ENCODE measurements at places on chromosomes 2 and 18.

GRCh38 chr2:20879221-20879620, 56.3 kb upstream of the LDAH start:
- no peak for DNase-seq

- DNase-seq, result no peak
Observed at GRCh38 chr18:8908792-8909510, 193.5 kb upstream of the NDUFV2 start.

DNA sequence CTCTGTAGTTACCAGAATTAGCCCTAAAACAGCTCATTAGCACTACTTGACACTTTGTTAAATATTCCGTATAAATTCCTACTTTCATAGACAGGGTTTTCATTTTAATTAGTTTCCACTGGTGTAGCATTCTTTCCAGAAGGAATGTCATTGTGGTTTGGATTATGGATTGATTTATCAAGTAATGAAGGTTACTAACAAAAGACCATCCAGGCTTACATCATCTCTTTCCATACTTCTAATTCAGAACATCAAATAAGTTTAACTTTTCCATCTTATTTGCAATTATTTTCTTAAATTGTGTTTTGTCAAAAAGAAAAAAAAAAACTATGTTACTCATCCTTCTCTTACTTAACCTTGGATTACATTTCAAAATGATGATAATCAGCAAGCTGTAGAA, 231.8 kb upstream of the SPOPL start:
- DNase-seq, result no peak

DNA sequence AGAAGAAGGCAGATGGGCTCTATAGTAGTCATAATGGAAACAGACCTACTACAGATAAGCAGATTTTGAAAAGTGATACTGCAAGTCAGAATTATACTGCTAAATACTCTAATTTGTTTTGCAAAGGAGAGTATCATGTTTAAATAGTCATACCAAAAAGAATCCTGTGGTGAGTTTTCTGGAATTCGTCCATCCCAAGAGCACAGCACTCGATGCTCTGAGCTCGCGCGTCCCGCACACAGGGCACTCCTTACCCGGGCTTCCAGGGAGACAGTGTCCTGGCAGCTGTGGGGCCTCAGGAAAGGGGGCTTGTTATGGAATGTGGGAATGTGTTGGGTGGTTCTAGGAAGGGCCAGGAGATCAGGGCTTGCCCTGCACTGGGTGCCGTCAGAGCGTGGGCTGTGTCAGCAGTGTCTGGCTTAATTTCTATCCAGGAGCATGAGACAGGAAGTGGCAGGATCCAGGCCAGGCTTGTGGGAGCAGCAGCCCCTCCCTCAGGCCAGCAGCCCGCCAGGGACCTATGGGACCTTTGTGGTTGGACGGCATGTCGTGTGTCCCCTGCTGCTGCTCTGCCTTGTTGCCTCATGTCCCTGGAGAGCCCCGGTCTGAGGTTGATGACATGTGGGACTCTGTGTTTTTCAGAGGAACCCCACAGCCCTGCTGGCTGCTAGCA, 193.2 kb upstream of the TPO start:
- DNase-seq, result no peak

- no peak for DNase-seq
Observed at GRCh38 chr2:84904151-84904550, 1.3 kb upstream of the TMSB10 start.

All from GM13976 (cell line).